ENCODE measurements at places on chromosomes 7 and 10.

- DNase-seq = no peak
Measured at GRCh38 chr7:15747301-15747700, 60.8 kb upstream of the MEOX2 start.

GRCh38 chr7:139708541-139708940 is 69.3 kb downstream of the HIPK2 start:
- DNase-seq = no peak

DNA sequence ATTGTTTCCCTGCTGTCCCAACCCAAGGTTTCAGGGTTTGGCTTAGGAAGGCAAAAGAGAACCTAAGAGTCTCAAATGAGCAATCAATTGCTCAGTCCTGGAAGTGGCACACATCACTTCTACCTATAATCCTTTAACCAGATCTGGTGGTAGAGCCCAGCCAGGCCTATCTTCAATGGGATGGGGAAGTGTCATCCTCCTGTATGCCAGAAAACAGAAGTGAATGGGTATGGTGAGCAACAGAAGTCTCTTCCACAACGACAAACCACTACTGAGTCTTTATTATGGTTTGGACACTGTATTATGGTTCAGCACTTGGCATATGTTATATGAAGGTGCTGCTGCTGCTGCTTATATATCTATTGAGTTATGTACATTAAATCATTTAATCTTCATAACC is 3.0 kb upstream of the AKR1B1 start:
- no peak for DNase-seq

- no peak for DNase-seq
Measured at GRCh38 chr10:22265839-22266537, 48.2 kb upstream of the EBLN1 start.

GRCh38 chr10:125707541-125708468 is 11.7 kb upstream of the EDRF1 start:
- DNase-seq = no peak

- no peak for DNase-seq
Measured at GRCh38 chr10:62390497-62391176, 16.5 kb downstream of the ZNF365 start.

DNA sequence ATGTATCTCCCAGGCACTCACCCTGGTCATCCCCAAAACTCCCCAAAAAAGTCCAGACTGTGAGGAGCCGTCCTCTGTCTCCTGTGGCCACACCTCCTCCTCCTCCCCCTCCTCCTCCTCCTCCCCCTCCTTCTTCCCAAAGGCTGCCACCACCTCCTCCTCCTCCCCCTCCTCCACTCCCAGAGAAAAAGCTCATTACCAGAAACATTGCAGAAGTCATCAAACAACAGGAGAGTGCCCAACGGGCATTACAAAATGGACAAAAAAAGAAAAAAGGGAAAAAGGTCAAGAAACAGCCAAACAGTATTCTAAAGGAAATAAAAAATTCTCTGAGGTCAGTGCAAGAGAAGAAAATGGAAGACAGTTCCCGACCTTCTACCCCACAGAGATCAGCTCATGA is 7.1 kb downstream of the LMOD2 start:
- no peak for DNase-seq

- no peak for DNase-seq
Measured at GRCh38 chr10:19629567-19629966, 186.7 kb upstream of the PLXDC2 start.

DNA sequence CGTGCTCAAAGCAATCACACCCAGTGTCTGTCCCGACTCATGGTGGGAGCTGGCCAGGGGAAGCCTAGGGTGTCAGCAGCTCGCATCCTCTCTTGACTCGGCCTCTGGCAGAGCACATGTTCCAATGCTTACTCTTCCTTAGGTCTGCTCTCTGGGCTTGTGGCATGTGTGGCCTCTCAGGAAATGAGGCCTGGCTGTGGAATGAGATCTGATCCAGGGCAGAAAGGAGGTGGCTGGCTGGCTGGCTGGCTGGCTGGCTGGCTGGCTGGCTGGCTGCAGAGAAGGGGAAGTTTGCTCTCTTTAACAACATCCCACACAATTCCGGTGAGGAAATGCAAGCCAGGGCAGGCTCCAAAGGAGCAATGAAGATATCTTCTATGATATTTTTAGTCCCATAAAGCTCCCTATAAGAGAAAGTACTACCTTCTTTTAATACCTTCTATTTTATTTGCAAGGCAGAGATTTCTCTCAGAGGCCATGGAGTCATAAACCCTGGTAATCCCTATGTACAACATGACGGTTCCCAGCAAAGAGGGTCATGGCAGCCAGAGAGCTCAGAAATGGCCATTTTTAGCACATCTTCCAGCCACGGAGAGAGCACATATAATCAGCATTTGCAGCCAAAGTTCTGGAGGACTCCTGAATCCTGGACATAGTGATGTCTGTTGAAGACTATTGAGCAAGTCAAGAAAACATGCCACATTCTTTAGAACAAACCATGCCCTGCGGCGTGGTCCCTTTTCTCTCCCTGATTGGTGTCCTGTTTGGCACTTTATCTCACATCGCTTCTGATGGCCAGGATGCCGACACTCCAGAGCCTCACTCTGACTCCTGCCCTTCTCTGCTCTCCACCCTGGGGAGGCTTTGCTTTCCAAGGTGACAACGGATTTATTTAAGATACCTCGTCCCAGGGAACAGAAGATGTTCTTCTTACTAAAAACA is 153.7 kb downstream of the FANK1 start:
- DNase-seq = no peak

DNA sequence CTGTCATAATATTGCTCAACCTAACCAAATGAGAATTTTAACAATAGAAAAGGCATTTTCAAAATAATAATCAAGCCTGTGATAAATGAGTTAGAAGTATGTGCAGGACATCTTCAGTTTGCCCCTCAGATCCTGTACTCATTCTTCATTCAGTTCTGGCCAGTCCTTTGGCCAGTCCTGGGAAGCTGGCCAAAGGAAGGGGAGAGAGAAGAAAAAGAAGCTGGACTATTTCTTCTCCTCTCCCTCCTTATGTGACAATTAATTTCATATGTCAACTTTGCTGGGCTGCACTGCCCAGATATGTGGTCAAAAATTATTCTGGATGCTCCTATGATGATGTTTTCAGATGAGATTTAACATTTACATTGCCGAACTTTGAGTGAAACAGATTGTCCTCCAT is 31.6 kb upstream of the ITGB8 start:
- no peak for DNase-seq

GRCh38 chr7:85699482-85699881 is 512.6 kb upstream of the SEMA3D start:
- DNase-seq = no peak

DNA sequence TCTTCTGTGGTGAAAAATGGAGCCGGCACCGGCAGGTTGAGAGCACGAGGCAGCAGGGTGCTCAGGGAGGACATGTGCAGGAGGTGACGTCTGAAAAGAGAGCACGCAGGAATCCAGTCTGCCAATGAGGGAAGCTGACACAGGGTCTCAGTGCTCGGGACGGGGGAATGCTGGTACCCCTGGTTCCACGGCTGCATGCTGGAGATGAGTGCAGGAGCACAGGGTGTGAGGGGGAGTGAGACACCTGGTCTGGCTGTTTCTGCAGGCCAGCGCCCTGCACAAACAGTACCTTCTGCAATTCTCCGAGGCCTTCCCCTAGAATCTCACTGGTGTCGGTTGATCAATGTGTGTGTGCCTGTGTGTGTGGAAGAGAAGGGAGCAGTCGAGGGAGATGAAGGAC is 72.7 kb downstream of the VOPP1 start:
- DNase-seq = no peak

DNA sequence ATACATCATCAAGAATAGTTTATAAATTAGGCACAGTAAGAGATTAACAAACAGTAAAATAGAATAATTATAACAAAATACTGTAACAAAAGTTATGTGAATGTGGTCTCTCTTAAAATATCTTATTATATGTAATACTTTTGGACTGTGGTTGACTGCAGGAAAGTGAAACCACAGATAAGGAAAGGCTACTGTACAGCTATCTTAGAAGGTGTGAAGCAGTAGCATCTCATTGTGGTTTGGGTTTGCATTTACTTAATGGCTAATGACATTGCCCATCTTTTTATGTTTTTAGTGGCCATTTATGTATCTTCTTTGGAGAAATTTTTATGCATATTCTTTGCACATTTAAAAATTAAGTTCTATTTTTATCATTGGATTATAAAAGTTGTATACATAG is 296.4 kb upstream of the MAGI2 start:
- DNase-seq = no peak

- no peak for DNase-seq
Measured at GRCh38 chr10:2919016-2919415, 148.3 kb upstream of the PFKP start.

GRCh38 chr7:113649556-113649955 is 269.3 kb downstream of the PPP1R3A start:
- DNase-seq = no peak

DNA sequence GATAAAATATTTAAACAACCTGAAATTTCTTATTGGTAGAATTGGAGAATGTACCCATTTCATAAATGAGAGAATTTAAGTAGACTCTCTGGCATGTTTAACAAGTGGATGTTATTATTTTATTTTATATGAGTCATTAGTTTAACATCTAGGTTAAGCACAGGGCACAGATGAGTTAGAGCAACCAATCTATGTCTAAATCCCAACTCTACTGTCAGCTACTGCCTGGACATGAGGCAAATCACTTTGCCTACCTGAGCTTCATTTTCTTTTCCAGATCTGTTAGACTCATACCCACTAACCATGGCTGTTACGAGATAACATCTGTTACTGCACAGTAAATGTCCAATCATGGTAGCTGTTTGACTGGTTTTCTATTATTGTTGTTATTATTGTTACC is 251.1 kb downstream of the INHBA start:
- DNase-seq = no peak

GRCh38 chr7:148014001-148014400 is 576.6 kb upstream of the C7orf33 start:
- DNase-seq = peak; percentile 38

DNA sequence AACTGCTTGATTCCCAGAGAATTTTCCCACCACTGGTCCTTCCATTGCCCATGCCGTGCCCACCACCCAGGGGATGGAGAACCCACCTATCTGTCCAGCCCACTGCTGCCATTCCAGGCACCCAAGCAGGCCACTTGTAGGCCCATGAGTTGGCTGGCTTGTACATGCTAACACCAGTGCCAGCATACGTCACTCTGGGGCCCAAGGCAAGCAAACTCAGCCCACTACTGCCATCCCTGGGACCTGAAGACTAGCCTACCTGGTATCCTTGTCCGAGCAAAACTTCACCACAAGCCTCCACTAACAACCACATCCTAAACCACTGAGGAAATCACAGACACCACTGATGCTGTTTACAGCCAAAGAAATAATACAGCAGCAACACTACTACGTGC is 44.7 kb upstream of the CDK6 start:
- DNase-seq = no peak
